ENCODE measurements at places on chromosomes 6 and 20.

DNA sequence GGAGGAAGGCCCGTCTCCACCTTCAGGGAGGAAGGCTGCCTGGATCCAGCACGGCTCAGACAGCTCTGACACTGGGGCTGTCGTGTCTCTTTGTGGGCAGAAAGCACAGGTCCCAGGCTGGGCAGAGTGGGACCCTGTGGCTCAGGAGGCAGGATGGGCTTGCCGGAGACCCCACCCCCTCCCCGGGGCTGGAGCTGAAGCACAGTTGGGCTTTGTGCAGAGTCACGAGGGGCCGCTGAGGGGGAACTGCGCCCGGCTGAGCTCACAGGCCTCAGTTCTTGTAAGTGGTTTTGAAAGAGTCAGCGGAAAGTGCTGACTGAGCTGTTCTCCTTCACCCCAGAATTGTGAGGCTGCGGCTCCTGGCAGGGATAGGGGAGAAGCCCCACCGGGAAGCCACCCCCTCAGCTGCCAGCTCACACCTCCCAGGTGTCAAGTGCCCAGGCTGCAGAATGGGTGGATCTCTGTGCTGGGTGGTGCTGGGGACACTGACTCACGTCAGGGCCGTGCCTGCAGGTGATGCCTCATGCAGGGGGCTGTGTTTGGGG lies 145.5 kb upstream of the RNF24 start:
- no peak for DNase-seq

- no peak for DNase-seq
Measured at GRCh38 chr6:137769797-137770362, 97.2 kb upstream of the TNFAIP3 start.

DNA sequence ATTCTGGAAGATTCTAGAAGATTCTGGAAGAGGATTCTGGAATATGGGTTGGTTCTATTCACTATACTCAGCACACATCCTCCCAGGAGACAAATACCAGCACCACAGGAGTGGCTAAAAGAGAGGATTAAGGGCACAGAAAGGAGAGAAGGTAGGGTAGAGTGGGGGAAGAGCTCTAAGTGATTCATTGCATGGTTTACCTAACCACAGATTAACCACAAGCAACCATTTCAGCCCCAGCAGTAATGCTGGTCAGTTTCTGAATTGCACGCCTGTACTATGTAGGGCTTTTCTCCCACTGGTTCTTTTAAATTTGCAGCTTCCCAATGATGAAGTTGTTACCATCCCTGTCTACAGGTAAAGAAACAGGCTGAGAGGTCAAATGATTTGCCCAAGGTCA lies 192.7 kb upstream of the PMEPA1 start:
- no peak for DNase-seq

GRCh38 chr6:104402572-104402971 lies 457.1 kb downstream of the HACE1 start:
- DNase-seq: no peak

GRCh38 chr20:10217721-10218410 lies 764 bp upstream of the SNAP25 start:
- peak; percentile 57 for DNase-seq

DNA sequence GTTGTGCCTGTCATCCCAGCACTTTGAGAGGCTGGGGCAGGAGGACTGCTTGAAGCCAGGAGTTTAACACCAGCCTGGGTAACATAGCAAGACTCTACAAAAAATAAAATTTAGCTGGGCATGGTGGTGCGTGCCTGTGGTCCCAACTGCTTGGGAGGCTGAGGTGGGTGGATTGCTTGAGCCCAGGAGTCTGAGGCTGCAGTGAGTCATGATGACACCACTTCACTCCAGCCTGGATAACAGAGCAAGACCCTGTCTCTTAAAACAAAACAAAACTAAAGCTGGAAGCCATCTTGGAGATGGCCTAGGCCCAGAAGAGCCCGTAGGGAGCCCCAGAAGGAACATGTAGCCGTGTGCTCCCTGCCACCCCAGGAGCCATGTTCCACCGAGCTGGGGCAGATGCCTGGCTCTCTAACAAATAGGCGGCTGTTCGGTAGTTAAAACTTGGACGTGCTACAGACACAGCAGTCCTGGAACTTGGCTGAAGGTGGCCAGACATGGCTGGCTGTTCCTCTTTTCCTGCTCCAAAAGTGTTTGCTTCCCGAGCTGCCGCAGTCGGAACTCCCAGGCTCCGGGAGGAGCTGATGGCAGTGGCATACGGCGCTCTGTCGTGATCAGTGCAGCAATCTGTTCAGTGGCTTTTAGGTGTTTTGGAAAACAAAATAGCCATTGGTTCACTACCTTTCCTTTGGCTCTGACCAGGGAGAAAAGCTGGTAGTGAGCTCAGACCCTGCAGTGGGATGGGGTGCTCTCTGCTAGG lies 37.0 kb downstream of the DYNLT1 start:
- no peak for DNase-seq
